ENCODE measurements at places on chromosomes 7 and 10.

DNA sequence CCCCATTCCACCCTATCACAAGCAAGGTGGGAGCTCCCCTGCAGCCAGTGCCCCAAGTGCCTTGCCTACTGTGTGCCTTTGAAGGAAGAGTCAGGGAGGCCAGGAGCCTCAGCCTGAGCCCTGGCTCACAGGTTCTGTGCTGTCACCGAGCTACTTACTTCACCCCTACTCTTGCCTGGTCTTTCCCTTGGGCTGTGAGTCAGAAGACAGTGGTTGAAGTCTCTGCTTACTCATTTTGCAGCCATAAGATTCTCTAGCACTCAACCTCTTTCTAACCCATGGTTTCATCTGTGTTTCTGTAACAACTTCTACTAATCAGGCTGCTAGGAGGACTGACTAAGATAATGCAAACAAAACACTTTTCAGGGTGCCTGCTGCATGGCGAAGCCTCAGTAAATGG lies 114.5 kb downstream of the PLCE1 start:
- no peak for DNase-seq

DNA sequence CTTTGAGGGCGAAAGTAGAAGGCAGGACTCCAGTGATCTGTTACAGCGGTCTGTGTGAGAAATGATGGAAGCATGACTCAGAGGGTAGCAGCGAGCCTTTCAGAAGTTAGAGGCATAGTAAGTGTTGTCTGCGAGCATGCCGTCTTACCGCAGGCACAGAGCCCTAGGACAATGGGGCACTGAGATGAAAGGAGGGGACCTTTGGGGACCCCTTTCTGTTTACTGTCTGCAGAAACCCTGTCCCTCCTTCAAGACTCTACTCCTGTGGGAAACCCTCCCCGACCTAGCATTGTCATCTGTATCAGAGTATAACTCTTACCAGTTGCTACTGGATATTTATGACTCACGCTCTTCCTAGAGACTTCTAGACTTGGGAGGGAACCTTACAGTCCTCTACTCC lies 87.2 kb upstream of the AGK start:
- DNase-seq = no peak

GRCh38 chr7:141133646-141134045 lies 59.8 kb downstream of the TMEM178B start:
- no peak for DNase-seq

DNA sequence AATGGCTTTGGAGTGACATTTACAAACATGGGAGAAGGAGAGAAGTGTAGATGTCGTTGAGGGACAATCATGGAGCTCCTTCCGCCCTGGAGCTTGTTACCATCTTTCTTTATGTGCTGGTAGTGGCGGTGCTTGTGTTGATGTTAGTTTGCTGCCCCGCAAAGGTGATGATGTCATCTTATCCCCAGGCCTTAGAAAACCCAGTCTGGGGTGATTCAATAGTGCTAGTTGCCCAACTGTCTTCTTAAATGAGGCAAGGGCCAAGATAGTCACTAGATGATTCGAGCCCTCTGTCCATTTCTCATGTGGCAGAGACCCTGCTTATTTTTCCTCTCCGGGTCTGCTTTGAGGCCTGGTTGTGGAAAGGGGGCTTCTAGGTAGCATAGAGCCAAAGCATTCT lies 277.4 kb downstream of the CCSER2 start:
- no peak for DNase-seq

- no peak for DNase-seq
Observed at GRCh38 chr7:23021596-23021995, 7.7 kb upstream of the HYCC1 start.

DNA sequence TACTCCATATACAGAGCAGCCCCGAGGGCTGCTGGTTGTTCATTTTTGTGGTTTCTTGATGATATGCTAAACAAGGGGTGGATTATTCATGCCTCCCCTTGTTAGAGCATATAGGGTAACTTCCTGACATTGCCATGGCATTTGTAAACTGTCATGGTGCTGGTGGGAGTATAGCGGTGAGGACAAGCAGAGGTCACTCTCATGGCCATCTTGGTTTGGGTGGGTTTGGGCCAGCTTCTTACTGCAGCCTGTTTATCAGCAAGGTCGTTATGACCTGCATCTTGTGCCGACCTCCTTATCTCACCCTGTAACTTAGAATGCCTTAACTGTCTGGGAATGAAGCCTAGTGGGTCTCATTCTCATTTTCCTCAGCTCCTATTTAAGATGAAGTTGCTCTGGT lies 31.3 kb downstream of the GNAT3 start:
- DNase-seq = no peak

GRCh38 chr7:55970978-55971377 lies 6.6 kb downstream of the NIPSNAP2 start:
- DNase-seq = no peak

DNA sequence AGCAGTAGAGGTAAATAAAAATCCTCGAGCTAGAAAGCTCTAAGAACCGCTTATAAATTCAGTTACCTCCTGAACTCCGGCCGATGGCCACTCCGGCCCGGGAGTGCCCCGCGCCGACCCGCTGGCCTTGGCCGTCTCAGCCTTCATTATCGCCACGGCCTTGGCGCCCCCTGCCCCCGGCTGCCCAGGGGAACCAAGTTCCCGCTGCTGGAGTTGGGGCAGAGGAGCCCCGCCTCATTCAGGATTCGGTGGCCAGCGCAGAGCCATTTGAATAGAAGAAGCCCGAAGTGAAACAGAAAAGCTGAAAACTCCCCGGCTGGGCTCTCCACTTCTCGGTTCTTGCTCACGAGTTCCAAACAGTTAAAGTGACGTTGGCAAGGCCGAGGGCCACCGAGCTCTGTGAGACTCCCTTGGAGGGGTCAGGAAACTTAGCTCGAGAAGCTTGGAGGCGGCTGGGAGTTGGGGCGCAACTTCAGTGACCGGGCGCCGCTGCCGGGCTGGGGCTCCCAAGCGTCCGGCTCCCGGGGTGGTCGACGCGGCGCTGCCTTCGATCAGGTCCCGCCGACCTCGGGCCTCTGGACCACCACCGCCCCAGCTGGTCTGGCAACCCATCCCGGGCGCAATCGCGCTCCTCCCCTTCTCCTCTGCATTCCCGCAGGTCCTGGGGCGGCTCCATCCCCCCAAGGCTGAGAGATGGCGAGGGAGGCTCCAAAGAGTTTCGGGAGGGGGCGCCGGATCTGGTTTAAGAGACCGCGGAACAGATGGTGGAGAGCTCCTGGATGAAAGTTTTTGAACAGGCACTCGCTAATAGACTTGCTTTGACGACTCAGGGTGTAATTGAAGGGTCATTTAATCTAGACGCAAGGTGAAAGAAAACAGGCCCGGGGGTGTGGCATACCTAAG lies 5.8 kb upstream of the FEZF1 start:
- no peak for DNase-seq

DNA sequence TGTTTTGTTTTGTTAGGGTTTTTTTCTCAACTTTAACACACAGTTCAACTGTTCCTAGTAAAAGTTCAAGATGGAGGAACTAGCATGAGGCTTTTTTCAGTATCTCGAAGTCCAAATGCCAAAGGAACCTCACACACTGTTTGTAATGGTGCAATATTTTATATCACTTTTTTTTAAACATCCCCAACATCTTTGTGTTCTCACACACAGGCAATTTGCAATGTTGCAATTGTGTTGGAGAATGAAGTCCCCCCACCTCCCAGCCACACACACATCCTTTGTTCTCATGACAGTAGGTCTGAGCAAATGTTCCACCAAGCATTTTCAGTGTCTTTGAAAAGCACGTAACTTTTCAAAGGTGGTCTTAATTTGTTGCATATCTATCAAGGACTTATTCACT lies 120.9 kb downstream of the TWIST1 start:
- no peak for DNase-seq

DNA sequence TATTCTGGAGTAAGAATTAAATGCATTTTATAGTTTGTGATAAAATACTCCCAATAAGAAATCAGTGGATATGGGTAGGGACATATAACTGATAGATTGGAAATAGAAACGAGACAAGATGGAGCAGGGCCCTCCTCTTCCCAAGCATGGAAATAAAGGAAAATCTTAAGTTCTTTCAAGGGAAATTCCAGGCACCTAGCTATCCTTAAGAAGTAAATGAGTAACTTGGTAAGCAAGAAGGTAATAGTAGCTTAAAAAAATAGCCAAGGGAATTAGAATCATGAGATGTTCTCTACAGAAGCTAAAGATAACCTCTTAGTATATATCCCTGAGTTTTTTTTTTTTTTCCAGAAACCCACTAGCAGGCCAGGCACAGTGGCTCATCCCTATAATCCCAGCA lies 105.5 kb upstream of the FAM3C start:
- DNase-seq = no peak

GRCh38 chr10:98295401-98295811 lies 27.4 kb upstream of the LOXL4 start:
- no peak for DNase-seq

GRCh38 chr10:12572281-12572680 lies 222.9 kb downstream of the CAMK1D start:
- no peak for DNase-seq

DNA sequence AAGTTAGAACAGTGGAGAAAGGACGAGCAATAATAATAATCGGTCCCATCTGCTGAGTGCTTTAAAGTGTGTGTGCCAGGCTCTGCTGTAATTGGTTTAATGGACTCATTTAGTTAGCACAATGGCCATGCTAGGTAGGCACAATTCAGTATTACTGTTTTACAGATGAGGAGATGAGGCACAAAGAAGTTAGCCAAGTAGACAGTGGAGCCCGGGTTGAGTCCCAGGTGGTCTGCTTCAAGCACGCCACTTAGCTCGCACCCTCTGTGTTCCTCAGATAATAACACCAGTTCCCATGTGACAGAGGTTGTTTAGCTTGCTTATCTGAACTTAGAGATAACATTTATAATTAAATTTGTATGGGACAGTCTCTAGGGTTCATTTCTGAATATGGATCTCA lies 101.6 kb upstream of the GJD4 start:
- no peak for DNase-seq

- DNase-seq = no peak
Observed at GRCh38 chr7:26265065-26265464, 26.6 kb upstream of the SNX10 start.

DNA sequence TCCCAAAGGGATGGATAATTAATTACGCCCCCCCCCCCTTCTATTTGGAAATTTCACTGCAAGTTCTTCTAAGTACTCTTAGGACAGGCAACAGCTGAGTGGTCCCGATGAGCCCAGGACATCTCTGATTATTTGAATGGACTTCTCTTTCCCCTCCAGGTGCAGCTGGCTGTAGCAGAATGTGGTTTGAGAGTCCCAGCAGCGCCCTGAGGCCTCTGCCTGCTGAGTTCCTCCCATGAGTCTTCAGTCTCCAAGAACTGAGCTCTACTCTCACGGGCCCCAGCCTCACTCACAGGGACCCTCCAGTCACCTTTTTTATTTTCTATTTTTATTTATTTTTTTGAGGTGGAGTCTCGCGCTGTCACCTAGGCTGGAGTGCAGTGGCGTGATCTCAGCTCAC lies 63.6 kb upstream of the SFMBT2 start:
- DNase-seq = no peak

DNA sequence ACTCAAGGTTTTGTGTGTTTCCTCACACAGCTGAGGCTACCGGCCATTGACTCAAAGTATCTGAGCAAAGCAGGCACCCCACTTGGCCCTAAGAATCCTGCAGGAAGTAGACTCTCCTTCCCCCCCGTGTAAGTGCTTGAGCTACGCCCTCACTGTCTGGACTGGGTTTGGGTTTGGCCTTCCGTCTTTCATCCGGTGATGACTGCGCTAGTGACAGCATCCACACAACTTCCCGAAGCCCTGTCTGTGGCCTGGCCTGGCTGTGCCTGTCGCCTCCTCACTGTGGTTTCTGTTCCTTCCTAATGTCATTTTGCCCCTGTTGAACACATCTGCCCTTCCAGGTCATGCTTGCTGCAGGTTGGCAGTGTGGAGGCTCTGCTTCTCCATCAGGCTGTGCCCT lies 14.5 kb downstream of the C7orf57 start:
- DNase-seq = no peak

DNA sequence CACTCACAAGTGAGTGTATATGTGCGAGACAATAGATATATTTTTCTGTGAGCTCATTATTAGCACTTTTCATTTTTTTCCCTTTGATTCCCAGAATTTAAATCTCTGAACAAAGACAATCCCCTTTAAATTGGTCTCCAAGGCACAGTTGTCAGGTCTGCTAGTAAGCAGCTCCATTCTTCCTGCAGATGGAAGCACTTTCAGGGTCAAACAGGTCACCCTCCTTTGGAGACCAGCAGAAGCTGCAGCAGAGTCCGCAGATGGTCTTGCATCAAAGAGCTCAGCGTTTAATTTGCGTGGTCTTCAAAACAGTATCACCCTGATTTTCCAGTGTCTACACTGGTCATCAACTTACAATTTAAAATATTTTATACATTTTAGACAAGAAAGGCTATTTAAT lies 543.8 kb downstream of the ARL4A start:
- no peak for DNase-seq

- no peak for DNase-seq
Observed at GRCh38 chr7:39515534-39516228, 50.5 kb upstream of the YAE1 start.

GRCh38 chr7:140478246-140479061 lies 851 bp downstream of the MKRN1 start:
- peak; percentile 3 for DNase-seq

GRCh38 chr10:59508956-59509355 lies 146.6 kb upstream of the FAM13C start:
- DNase-seq = no peak

DNA sequence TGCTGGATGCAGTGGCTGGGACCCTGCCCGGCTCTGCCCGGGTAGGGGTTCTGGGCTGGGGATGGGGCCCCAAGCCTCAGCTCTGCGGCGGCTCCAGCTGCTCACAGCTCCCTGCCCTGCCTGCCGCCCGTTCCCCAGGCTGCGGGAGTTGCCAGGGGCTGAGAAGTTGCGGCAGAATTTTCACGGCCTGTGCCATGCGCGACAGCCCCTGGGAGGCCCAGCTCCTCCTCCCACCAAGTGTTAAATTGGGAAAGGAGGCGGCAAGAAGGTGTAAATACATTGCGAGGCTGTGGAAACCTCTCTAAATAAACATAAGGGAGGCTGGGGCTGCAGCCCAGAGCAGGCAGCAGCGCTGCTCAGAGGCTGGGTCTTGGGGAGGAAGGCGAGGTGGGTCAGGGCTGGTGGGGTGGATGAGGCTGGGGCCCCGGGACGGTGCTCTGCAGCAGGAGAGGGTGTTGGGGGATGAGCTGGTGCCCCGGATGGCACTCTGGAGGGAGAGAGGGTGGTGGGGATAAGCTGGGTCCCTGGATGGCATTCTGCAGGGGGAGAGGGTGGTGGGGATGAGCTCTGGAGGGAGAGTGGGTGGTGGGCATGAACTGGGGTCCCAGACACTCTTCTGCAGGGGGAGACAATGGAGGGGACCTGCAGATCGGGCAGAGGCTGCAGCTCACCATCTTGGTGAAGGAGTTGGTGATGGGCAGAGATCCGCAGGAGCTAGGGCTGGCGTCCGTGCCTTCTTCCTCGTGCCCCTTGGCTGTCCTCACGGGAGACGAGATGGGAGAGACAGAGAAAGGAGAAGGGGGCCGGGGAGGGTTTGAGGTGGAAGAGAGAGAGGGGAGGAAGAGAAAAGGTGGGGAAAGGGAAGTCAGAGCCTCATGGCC lies 85.5 kb upstream of the GNA12 start:
- no peak for DNase-seq

Data from stimulated activated CD4-positive, alpha-beta T cell treated with anti-CD3 and anti-CD28 coated beads, Interleukin-1b, Interleukin-23, amount 100 ng/mL, for 1 hour (primary cell).